ENCODE measurements at places on chromosomes 5 and 9.

- no peak for DNase-seq
Observed at GRCh38 chr9:74493512-74493911, 3.6 kb upstream of the RORB start.

- no peak for DNase-seq
Observed at GRCh38 chr5:159458217-159458711, 128.0 kb upstream of the IL12B start.

- no peak for DNase-seq
Observed at GRCh38 chr9:76542360-76542759, 83.4 kb downstream of the GCNT1 start.

- DNase-seq = no peak
Observed at GRCh38 chr5:73940026-73940425, 314.0 kb downstream of the ARHGEF28 start.

DNA sequence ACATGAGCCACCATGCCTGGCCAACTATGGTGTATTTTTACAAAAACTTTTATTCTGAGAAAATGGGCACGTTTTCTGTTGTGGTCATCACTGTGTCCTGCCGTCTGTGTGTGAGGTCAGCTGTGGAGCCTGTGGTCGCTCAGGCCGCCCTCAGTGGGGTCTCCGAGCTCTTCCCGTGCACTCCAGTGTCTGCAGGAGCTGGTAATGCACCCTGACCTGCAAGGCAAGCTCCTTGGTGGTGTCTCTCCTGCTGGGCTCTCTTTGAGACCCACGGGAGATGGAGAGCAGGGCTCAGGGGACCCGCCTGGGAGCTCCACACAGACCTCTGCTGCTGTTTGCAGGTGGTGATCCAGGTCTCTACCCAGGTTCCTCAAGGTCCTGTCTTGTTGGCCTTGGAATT, 9.6 kb upstream of the AHRR start:
- no peak for DNase-seq

- no peak for DNase-seq
Observed at GRCh38 chr5:149765932-149766331, 35.8 kb downstream of the PPARGC1B start.

DNA sequence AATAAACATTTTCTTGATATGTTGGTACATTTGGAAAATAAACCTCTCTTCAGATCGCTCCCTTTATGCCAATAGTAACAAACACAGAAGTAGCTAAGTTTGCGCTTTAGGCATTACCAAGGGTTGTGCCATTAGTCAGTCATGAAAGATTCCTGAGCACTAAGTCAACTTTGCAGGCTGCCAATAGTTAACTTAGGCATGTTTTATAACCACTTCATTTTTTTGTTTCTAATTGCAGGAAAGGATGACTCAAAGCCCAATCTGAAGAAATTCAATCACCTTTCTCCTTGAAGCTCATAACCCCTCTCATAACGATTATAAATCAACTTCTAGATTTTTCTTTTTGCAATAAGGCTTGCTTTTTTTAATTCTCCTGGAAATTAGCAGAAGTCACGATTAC, 517.0 kb downstream of the AGTPBP1 start:
- peak; percentile 67 for DNase-seq

GRCh38 chr9:86843206-86843605, 104.1 kb downstream of the GAS1 start:
- DNase-seq = no peak

DNA sequence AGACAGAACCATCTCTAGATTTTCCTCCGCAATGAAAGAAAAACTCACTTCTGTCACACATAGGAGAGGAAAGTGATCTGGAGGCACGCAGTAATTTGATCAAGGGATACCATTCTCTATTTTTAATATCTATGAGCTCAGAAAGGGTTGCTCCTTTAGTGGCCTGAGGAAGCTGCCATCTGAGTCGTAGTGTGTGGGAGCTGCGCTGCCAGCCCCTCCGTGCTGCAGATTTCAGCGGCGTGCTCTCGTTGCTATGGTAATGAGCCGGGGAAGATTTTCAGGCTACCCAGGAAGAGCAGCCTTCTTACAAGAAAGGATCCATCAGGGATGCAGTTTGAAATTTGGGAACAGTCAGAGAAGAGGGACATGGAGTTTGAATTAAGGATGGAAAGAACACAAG, 17.1 kb upstream of the GOLM1 start:
- no peak for DNase-seq

GRCh38 chr5:145365464-145365863, 469.7 kb downstream of the PRELID2 start:
- no peak for DNase-seq

DNA sequence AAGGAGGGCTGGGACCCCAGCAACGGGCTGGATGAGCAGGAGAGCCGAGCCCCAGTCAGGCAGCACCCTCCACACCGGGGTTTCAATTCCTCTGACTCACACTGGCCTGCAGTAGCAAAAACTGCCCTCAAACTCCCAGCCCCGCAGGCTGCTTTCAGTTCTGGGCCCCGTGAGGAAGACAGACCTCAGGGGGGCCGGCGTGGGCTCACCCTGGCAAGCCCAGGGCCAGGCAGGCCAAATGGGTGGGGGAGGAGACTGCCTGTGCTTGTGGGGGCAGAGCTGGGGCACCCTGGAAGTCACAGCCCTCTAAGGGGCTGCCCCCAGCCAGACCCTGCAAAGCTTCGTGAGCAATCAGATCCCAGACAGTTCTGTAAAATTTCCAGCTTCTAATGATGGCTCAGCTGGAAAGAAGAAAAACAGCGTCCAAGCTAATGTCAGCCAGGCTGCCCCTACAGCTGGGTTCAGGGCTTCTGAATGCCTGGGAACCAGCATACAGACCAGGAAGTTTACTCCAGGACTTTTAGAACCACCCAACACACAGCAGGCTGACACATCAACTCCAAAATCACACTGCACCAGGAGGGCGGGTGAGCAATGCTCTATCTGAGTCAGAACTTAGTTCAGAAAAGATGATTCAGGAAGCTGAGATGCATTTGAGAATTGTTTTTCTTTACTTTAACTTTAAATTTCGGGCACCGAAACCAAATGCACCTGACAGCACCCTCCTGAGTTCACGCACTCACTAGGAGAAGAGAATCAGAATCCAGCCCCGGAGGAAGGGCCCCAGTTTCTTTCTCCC, 34.7 kb downstream of the LPCAT1 start:
- DNase-seq = peak; percentile 36

GRCh38 chr5:168301593-168302390, 10.3 kb downstream of the WWC1 start:
- DNase-seq = no peak

- DNase-seq = no peak
Observed at GRCh38 chr5:90834711-90835110, 276.1 kb downstream of the ADGRV1 start.

- no peak for DNase-seq
Observed at GRCh38 chr9:2298217-2298616, 283.1 kb downstream of the SMARCA2 start.

DNA sequence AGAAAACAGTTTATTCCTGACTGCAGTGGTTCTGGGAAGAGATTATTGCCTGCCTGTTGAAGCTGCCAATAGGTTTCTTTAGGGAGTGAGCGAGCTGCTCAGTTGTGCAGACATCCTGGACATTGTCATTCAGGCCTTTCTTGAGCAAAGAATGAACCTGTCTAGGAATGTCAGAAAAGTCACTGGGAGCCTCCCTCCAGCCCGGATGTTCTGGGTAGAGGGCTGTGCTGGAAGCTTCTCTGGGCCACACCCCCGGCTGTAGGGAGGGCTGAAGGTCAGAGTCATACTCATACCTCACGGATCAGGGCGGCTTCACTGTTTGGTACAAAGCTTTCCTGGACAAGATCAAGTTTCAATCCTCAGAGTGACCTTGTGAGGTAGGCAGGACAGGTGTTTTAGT, 33.4 kb upstream of the TBC1D2 start:
- DNase-seq = no peak

- no peak for DNase-seq
Observed at GRCh38 chr9:76911971-76912370, 6.1 kb upstream of the PRUNE2 start.

- DNase-seq = no peak
Observed at GRCh38 chr5:180129291-180130190, 58.0 kb upstream of the RNF130 start.

GRCh38 chr9:69976152-69976551, 67.5 kb upstream of the MAMDC2 start:
- peak; percentile 72 for DNase-seq

DNA sequence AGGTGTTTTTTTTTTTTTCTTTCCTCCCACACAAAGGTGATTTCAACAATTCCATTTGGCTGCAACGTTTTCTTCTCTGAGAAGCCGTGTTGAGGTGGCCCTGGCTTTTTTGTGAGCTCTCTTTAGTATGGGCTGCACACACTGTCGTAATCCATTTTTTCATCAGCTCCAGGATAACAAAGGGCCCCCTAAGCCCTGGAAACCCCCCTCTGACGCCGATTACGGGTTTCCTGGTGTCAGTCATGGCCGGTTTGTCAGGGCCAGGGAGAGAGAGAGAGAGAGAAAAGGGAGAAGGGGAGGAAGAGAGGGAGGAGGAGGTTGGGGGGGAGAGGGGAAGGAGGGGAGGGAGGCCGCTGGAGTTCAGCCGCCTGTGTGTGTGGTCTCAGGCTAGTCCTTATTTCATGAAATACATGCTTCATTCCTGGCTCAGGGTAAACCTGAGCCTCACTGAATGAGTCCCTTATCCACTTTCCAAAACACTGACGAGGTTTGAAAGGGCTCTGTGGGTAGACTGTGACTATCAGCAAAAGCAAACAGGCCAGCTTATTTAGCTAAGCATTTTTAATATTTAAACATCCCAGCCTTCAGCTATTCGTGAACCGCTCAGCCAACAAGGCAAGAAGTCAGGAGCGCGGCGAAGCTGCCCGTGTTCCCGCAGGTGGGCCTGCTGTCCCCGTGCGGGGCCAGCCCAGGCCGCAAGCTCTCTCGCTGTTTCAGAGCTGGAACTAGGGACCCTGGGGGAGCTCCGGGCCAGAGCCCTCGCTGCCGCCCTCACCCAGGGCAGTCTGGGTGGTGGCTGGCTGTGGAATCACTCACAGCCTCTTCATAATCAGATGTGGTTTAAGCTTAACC, 172.8 kb downstream of the ERCC6L2 start:
- DNase-seq = no peak

GRCh38 chr9:127390563-127390962, 6.4 kb upstream of the SLC2A8 start:
- DNase-seq = no peak

DNA sequence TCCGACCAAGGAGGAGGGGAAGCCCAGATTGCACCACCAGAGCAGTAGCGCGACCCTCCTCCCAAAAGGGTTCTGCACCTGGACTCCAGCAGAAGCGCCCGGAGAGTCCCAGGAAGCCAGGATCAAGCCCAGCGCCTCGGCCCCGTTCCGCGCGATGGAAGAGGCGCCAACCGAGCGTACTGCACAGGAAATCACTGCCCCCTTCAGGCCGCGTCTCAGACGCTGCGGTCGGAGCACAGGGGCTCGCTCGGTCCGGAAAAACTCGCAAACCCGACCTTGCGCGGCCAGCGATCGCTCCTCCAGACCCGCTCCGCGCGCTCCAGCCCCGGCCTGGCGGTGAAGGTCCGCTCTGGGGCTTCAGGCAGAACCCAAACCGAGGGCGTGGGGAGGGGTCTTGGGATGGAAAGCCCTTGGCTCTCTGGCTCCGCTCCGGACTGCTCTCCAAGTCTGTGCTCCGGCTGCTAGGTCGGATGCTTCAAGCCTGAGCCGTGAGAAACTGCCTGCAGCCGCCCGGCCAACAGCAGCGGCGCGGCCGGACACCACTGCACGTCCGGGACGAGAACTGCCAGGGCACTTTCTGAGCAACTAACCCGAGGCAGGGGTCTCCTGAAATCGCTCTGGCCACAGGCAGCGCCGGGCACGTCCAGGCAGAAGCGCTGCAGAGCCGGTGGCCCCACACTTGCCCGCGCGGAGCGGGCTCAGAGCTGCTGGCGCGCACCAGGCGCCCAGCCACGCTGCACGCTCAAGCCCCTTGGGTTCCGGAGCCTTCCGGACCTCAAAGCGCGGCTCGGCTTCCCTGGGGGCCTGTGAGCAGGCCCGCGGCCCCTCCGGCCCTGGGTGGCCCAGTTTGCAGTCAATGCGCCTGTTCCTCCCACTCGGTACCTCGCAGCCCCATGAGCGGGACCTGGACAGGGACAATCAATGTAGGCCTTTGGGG, 1.3 kb downstream of the GABBR2 start:
- DNase-seq = no peak

- DNase-seq = no peak
Observed at GRCh38 chr5:166708291-166708690, 1583.2 kb upstream of the WWC1 start.

GRCh38 chr5:135473956-135474670, 22.0 kb upstream of the TIFAB start:
- DNase-seq = no peak

Data from AG04449 (cell line).